RWPE1 (cell line): ENCODE measurements at places on chromosomes 5 and 9.

GRCh38 chr9:120396418-120396817 lies 183.5 kb downstream of the CDK5RAP2 start:
- no peak for DNase-seq

GRCh38 chr9:82961504-82962125 lies 101.3 kb downstream of the RASEF start:
- DNase-seq, result peak; percentile 89

GRCh38 chr5:23007236-23007635 lies 154.1 kb upstream of the CDH12 start:
- DNase-seq, result no peak

- DNase-seq, result peak; percentile 12
These were observed 375.1 kb downstream of the CHSY3 start for GRCh38 chr5:130279386-130279785.

DNA sequence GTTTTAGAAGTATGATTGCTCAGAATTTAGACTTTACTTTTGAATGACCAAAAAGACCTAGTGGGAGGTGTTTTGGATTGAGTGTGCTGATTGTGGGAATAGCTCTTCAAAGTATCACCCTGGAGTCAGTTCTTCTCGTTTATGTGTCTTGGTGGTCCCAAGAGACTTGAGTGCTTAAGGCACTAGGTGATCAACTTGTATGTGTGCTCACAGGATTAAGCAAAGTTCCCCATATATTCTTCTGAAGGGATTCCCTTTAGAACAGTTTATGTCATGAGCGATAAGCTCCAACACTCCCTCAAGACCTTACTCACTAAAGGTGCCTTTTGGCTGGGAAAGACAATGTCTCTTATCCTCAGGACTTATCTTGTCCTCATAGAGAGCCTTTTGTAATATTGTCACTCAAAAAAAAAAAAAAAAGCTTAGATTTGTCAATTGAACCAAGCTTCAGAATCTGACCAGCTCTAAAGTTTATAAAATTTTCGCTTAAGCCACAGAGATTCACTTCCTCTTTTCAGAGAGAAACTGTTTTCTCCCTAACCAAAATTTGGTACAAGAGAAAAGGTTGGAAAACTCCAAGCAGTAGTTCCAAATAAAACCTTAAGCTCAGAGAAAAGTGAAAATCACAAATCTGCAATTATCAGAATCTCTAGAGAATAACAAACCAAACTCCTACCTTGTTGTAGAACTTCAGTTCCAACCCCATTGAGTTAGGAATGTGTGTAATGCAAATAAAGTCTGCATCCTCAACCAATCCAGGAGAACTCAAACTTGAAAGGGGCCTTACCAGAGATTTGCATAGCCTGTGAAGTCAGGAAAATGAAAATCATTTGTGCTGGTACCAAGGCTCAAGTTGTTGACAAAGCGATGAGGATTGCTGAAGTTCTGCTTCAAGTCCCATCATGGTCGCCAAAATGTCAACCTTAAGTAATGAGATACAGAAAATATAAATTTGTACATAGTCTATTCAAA lies 40.0 kb upstream of the PDZD2 start:
- DNase-seq, result no peak

DNA sequence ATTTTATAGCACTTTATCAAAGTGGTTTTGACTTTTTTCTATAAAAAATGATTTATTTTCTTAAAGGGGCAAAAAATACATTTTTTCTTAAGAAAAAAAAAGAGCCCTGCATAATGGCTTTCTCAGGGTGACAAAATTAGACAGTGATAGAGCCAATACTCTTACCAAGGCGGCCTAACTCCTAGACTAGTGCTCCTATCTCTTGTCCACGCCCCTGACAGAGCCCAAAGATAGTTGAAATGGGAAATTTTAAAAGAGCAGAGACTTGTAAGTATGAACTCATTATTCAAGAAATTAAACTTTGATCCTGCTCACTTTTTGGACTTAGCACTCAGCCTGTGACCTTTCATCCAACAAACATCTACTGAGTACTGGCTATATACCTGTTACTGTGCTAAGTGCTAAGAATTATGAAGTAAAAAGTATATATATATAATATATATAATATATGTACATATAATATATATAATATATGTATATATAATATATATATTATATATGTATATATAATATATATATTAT lies 1.2 kb downstream of the INVS start:
- DNase-seq, result no peak

GRCh38 chr9:110198357-110198756 lies 9.6 kb downstream of the C9orf152 start:
- DNase-seq, result no peak

- DNase-seq, result no peak
These were observed 2.8 kb downstream of the SOHLH1 start for GRCh38 chr9:135696446-135696845.

GRCh38 chr9:4143936-4144717 lies 155.7 kb downstream of the GLIS3 start:
- DNase-seq, result peak; percentile 17

- no peak for DNase-seq
These were observed 98.7 kb downstream of the FANCC start for GRCh38 chr9:95218773-95219172.

DNA sequence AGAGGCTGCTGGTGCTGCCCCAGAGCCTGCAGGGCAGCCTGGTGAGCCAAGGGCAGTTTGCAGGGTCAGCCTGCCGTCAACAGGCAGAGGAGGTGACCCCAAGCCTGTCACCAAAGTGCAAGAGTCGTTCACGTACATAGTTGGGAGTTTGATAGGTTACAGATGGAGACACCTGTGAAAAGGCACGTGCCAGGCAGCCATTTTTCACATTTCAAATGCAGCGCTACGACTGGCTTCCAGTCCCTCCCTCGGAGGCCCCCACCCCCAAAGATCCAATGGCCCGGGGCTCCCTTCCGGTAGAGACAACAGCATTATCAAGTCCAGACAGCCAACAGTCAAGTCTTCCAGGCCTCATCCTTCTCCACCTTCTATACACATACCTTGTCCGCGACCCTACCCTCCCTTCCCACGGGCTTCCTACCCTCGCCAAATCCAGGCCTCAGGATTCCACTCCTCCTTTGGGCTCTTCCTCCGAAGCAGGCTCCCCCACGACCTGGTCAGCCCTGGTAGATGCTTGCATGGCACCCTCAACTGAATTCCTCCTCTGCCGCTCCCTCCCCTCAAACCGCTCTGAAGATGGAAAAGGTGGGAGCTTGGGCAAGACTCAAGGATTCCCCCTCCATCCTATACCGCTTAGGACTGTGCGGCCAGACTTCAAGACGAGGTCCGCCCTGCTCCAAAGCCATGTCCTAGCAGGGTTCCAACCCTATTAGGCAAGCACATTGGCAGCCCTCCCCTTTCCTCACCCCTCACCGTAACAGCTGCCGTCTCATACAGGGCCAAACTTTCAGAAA lies 13.2 kb downstream of the HNRNPH1 start:
- no peak for DNase-seq

DNA sequence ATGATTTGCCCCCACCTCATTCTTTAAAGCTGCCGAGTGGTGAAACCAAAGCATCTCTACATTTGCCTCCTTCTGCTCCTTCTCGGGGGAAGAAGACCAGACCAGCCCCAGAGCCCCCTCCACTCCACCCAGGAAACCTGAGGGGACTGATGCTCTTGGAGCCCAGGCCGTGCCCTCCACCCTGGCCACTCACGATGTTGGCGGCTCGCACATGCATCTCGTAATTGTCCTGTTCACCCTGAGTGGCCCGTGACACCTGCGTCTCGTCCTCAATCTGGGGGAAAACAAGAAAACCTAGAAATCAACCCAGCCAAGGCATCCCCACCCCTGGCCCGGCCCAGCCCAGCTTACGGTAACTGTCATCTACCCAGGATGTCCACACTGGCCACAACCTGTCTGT lies 3.0 kb downstream of the MED22 start:
- no peak for DNase-seq

DNA sequence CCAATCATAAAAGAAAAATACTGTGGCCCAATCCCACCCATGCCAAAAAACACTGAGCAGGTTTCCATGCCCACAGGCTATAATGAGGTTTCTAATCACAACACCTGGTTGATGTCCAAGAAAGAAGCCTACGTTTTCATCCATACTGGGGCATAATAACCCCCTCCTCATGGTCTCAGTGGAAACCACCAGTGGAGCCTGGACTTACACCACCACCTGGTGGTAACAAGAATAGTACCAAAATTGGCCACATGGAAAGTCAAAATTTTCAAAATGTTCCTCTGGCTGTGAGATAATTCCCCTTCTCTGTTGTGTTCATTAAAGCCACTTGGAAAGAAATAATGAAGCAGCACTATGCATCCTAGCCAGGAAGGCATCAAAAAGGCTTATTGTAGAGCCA lies 687.3 kb upstream of the ST8SIA4 start:
- DNase-seq, result no peak

GRCh38 chr5:81819556-81820317 lies 68.8 kb upstream of the SSBP2 start:
- DNase-seq, result peak; percentile 54

DNA sequence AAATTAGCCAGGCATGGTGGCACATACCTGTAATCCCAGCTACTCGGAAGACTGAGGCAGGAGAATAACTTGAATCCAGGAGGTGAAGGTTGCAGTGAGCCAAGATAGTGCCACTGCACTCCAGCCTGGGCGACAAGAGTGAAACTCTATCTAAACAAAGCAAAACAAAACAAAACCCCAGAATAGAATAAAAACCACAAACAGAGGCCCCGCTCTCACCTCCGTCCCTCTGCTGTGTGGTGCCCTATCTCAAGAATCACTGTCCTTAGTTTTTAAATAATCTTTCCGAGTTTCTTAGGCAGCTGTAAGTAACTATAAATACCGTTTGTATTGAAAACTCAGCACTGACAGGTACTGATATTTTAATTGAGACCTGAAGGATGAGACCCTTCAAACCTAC lies 42.7 kb upstream of the IER5L start:
- DNase-seq, result no peak

- DNase-seq, result peak; percentile 63
These were observed 157.6 kb downstream of the CD180 start for GRCh38 chr5:67038817-67039603.

DNA sequence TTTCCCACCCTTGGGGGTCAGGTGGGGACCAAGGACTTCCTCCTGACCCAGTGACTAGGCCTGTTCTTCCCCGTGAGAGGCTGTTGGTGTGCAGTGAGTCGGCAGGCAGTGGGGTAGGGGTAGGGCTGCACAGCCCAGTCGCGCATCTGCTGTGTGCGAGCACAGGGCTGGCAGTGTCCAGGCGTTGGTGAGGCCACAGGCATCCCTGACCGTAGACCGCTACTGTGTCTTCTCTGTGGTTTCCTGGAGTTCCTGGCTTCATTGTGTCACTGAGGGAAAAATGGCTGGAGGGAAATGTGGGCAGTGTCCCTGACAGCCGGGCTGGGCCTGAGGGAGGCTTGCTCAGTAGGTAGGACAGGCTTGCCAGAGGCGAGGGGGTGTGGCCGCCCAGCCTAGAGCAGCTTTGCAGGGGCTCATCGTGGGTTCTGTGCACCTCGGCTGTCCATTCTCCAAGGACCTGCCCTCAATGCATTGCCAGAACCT lies 95.4 kb downstream of the CACNA1B start:
- DNase-seq, result no peak

- DNase-seq, result no peak
These were observed 16.2 kb downstream of the CDC14B start for GRCh38 chr9:96603305-96604003.

GRCh38 chr9:77843076-77843870 lies 188.3 kb downstream of the GNAQ start:
- DNase-seq, result no peak

- DNase-seq, result no peak
These were observed 61.7 kb downstream of the LIFR start for GRCh38 chr5:38494763-38495162.

GRCh38 chr5:39714036-39714698 lies 289.4 kb upstream of the DAB2 start:
- DNase-seq, result peak; percentile 50

- DNase-seq, result no peak
These were observed 69.0 kb downstream of the SLC28A3 start for GRCh38 chr9:84271531-84271900.

- no peak for DNase-seq
These were observed 651.5 kb downstream of the TLE1 start for GRCh38 chr9:81037889-81038288.

DNA sequence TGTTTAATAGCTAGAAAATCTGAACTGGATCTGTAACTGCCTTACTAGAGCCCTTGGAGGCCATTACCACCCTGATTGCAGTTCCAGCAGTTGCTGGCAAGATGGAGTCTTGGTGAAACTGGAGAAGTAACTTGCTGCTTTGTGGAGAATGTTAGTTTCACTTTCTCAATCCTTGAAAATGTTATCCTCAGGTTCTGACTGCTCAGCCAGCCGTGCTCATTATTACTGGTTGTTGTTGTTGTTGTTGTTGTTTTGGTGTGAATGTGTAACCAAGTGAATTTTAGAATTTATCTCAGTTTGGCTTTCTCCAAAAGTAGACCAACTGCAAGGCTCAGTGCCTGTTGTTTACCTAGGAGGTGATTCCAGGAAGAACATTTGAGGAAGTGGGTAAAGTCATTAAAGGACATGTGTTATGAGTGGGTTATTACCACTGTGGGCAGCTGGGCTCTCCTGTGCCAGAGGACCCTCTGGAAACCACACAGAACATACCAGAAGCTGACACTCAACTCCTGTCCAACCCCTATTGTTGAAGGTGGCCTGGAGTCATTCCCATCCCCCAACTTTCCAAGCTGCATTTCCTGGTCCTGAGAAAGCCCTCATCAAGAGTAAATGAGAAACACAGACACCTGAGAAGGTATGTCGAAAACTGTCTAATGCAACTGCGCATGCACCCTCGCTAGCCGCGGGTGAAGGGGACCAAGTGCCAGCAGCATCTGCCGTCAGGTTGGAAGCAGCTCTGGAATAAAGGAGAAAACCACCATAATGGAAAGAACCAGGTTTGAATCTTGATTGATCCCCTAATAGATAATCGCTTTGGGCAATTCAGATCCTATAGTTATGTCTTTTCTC lies 111.6 kb downstream of the CMYA5 start:
- DNase-seq, result peak; percentile 22

- peak; percentile 72 for DNase-seq
These were observed 52.5 kb downstream of the NR3C1 start for GRCh38 chr5:143350751-143351602.

- DNase-seq, result no peak
These were observed 7.0 kb downstream of the UBE2QL1 start for GRCh38 chr5:6455571-6456200.

DNA sequence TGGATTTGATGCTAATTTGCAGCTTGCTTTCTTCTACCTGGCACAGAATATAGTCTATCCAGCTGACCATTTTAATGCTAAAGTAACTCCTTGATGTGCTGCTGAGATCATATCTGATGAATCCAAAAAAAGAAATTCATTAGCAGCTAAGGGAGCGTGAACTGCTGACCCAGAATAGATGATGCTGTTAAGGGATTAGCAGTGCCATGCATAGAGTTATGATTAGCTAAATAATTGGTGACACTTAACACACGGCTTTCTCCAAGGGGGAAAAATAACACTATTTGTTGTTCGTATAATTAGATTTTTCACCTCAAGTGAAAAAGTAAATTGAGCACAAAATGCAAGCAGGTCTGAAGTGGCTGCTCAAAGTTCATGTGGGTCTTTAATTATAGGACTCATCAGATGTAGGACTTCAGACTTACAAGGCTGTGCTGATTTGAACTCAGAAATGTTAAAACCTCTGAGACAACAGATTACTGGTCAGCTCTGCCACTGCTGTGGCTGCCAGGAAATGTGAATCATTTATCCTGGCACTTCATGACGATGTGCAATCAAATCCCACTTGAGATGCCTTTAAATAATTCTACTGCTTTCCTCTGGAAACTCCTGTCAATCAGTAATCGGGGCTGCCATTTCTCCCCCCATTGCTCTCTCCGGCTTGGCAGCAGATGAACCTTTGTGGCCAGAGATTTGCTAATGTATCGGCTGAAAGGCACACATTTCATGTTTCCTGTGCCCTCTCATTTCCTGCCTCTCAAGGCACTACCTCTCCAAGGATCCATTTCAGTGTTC lies 291.6 kb upstream of the C9orf72 start:
- DNase-seq, result peak; percentile 5

- DNase-seq, result no peak
These were observed 20.4 kb downstream of the PRLR start for GRCh38 chr5:35209862-35210261.
